NCI-H2171 treated with DMSO at 0.1 percent for 48 hours (cell line): ENCODE measurements at places on chromosomes 11 and 22.

DNA sequence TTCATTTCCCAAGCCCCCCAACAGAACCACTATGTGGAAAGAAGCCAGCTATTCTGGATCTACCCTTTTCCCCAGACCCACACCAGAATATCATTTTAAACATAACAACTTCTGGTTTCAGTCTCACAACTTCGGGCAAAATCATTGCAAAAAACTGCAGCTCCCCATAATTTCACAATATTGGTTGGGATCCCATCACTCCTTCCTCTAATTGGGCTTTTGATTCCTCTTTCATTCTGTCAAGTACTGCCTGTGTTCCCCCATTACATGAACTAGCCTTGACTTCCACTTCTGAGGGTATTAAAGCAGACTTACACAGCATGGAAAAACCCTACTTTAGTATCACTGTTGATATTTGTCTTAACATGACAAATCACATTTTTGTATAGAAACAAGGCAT lies 4.1 kb upstream of the APOL3 start:
- no peak for DNase-seq

GRCh38 chr11:47396049-47396320 lies 12.4 kb upstream of the SLC39A13 start:
- DNase-seq = no peak

DNA sequence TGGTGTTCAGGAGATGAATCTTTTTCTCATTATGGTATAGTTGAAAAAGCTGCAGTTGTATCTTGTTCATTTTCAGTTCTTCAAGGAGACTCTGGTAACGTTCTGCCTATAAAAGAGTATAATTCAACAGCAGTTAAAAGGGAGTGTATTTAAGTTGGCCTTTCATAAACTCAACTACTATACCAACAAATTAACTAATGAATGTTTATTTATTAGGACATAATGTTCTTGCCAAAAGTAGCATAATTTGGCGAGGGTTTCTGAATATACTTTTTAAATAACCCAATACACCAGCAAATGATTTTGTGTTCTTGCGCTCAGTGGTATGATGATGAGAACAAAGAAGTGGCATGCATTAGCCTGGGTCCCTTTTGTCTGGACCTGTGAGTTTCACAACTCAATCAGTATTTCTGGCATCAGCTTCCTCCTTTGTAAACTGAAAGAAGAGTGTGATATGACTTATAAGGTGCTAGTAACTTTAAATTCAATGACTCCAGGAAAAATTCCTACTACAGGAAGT lies 10.9 kb downstream of the SMC1B start:
- DNase-seq = no peak

- no peak for DNase-seq
Measured at GRCh38 chr11:131397675-131398074, 27.3 kb downstream of the NTM start.

DNA sequence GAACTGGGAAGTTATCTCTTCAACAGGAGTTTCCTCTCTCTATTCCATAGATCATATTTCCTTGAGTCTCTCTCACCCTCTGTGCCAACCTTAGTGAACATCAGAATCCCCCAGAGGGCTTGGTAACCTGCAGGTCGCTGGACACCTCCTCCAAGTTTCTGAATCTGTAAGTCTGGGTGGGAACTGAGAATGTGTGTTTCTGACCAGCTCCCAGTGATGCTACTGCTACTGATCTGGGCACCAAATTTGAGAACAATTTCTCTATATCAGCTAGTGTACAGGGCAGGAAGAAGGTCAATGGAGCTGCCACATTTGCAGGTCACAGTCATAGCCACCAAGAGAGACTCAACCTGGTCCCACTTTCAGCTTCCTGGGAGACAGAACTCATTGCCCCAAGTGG lies 62.9 kb downstream of the RCN1 start:
- no peak for DNase-seq

DNA sequence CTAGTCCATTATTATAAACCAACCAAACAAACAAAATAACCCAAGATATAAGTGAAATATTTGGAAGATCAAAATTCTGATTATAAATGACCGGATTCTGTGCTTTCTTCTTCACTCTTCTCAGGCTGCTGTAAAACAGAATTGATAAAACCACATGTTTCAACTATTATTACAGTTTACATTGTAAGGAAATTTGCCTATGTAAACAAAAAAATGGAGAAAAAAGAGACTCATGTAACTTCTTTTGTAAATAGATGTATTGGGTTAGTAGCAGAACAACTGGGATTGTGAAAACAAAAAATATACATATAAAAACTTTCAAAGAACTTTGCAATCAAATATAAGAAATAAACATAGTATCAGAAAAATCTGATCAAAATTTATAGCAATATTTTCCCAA lies 295.2 kb upstream of the CCDC179 start:
- no peak for DNase-seq

DNA sequence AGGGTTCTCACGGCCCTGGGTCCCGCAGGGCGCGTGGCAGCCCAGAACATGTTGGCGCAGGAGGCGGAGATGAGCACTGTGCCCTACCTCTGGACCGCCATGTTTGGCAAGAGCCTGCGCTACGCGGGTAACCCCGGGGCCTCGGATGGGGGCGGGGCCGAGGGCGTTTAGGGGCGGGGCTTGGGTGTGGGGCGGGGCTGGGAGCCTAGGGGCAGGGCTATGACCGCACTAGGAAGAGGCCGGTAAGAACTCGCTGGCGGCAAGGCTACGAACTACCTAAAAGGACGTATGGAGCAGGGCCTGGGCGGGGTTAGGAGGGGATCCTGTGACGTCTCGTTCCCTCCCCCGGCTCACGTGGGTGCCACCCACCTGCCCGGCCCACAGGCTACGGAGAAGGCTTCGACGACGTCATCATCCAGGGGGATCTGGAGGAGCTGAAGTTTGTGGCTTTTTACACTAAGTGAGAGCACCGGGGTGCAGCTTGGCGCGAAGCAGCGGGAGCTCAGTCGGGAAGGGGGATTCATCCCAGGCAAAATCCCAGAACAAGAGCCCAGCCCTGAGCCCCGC lies 2.8 kb upstream of the LZTR1 start:
- no peak for DNase-seq

DNA sequence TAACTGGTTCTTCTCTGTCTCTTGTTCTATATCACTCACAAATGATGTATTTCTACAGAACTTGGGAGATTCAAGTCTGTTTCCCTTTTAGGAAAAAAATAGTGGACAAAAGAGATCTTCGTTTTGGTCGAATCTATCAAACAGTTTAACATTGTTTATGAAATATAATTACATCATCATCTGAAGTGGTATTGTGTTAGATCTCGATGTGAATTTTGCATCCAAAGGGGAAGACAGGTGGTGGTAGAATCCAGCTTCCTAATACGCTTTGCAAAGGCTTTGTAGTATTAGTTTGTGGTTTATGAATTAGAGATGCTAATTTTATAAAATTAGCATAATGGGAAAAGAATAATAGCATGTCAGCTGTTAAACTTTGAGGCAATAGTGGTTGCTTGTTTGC lies 3.4 kb downstream of the SIK2 start:
- DNase-seq = no peak

GRCh38 chr22:46491946-46492345 lies 45.5 kb downstream of the CELSR1 start:
- DNase-seq = peak; percentile 43

DNA sequence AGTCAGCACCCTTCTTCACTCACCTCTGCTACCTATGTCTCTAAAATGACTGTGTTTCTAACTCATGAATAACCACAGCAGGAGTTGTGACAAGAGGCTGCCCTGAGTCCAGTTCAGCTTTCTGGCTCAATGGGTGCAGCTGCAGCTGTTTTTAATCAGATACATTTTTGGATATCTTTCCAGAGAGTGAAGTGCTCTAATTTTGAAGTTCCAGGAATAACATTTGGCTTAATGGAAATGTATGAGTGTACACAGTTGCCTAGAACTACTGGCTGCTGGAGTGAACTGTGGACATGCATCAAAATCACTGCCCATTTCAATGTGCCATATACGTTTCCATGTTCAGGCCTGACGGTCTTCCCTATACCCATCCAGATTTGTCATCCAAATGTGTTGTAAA lies 769.5 kb upstream of the ANO3 start:
- no peak for DNase-seq

- DNase-seq = no peak
Measured at GRCh38 chr22:27203276-27203660, 545.9 kb downstream of the MIAT start.

- peak; percentile 50 for DNase-seq
Measured at GRCh38 chr11:8086001-8086479, 5.0 kb downstream of the TUB start.

- peak; percentile 91 for DNase-seq
Measured at GRCh38 chr11:61162092-61162941, 1.1 kb upstream of the VPS37C start.

GRCh38 chr11:56841210-56841810 lies 92.8 kb upstream of the OR9G4 start:
- DNase-seq = peak; percentile 64

- DNase-seq = no peak
Measured at GRCh38 chr22:29936186-29936585, 53.2 kb downstream of the MTMR3 start.

GRCh38 chr11:106031202-106031810 lies 9.3 kb upstream of the MSANTD4 start:
- DNase-seq = no peak

GRCh38 chr11:1598816-1599215 lies 722 bp upstream of the KRTAP5-2 start:
- DNase-seq = no peak

DNA sequence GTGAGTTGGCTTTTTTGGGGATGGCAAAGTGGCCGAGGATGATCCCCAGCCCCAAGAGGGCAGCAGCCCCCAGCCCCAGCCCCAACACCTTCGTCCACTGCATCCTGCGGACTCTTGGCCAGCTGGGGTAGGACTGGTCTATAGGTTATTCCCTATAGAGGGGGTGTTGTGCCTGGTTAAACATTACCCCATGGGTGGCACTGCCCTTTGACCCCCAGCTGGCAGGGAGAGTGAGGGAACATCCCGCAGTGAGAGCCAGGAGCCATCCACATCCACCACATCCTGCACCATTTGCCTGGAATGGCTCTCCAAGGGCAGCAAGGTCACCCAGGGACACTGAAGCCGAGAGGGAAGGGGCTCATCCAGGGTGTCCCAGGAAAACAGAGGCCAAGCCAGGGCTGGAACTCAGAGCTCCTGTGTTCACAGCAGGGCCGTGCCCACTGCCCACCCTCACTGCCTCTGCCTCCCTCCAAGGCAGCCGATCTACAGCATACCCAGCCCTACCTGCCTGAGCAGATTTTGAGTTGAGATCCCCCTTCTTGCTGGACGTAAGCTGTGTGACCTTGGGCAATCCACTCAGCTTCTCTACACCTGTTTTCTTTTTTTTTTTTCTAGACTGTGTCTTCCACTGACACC lies at the start of gene NAALADL1:
Gene NAALADL1, minus strand, starts transcription at position 135 of the 636 bp plus-strand sequence. Its CDS starts 32 bp downstream, at position 103.
- no peak for DNase-seq

DNA sequence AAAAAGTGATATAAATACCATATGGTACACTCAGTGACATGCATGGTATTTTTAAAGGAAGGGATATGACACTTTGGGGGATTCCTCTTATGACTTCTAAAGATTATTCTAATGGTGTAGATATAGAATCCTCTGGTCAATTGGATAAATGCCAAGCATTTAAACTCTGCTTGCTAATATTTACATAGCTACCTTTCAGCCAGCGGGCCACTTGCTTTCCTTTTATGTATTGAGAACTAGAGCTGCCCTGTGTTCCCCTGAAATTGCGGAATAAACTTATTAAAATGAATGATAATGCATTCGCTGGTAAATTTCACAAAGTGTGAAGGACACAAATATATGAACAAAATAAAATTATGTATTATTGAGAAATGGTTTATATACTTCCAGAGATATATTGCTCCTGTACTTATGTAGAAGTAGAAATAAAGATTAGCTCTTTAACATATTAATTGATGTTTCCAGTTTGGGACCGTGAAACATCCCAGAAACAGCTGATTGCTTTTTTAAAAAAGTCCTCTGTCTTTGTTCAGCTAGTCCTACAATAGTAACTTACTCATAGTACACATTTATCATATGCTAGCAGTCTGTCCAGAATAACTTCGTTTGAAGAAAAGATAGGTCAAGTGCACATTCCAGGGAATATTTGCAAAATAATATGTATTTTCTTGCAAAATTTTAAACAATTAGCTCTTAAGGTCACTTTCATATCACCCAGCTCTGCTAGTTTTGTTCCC lies 40.1 kb upstream of the CARD18 start:
- DNase-seq = no peak

DNA sequence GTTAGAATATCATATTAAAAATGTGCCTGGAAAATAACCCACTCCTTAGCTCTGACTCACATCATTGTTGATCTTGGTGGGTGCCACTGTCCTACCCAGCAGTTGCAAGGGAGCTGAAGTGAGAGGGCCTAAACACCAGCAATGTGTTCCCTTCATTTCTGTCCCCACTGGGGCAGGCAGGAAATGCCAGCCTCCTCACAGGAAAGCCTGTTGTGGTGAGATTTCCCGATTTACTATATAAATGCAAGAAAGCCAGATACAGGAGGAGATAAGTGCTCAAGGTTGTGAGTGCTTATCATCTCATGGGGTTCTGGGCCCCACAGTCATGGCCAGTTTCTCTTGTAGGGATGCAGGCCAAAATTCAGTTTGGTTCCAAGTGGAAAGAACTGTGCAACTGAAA lies 15.8 kb upstream of the FLI1 start:
- no peak for DNase-seq

GRCh38 chr11:45374653-45375059 lies 88.5 kb upstream of the SYT13 start:
- no peak for DNase-seq

GRCh38 chr11:79007771-79008402 lies 432.9 kb downstream of the TENM4 start:
- no peak for DNase-seq

- DNase-seq = no peak
Measured at GRCh38 chr11:82988936-82989627, 82.6 kb downstream of the RAB30 start.

DNA sequence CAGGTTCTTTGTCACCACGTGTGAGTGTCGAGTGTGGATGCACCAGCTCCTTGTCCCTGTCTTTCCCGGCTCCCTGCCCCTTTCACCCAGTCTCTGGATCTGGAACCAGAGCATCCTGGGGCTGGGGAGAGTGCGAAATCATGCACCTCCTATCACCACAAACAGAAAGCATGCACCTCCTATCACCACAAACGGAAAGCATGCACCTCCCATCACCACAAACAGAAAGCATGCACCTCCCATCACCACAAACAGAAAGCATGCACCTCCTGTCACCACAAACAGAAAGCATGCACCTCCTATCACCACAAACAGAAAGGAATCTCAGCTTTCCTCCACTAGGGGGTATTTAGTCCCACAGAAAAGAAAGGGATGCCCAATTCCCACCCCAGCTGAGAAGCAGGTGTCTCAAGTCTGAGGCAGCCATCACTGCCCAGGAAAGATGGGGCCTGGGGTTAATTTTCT lies 5.9 kb upstream of the GLB1L3 start:
- DNase-seq = no peak

- no peak for DNase-seq
Measured at GRCh38 chr11:728901-729491, 18.3 kb upstream of the TALDO1 start.

DNA sequence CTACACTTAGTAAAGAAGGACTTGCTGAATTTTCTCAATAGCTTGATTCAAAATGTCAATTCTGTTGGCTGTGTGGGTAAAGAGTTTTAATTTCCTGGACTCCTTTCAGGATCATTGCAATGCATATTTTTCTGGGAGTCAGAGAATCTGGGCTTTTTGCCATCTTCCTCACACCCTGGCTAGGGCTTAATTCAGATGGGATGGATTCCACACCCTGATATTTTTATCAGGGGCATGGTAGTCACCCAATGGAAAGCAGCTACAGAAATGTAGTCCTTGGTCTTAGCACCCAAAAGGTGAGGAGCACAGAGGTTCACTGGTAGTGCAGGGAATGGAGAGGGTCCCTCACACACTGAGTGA lies 79.3 kb downstream of the SGSM3 start:
- DNase-seq = no peak
